ENCODE measurements at places on chromosomes 6 and 20.

DNA sequence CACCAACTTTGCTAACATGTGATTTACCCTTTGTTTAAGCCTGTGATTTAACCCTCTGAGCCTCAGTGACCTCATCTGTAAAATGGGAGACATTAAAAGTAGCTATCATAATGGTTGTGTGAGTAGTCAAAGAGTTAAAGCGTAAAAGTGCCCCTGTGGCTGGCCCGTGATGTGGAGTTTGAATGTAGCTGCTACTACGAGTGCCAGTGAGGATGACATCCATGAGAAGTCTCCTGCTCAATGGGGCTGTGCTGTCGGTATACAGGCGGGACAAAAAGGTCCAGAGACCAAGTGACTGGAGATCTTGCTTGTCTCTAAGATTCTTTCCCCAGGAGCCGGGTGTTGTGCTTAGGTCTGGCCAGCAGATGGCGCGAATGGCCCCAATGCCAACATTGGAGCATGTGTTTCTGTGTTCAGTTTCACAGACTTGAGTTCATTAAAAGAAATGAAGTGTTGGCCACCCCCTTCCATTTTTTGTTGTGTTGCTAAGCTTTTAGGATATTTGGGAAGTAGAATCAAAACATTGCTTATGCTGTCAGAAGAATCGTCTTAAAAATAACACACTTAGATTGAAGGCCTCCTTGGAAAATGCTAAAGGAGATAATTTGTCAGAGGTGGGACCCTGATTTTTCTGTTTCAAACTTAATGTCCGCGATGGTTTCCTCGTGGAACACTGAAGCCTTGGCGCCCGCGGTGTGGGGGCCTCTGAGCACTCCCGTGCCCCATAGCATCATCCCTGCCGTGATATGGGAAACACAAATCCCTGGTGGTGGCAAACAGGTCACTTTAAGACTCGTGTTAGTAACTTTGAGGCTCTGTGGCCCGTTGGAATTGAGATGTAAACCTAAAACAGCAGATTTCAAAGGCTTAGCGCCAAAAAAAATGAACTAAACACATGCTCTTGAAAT is 9.3 kb upstream of the RBM38 start:
- DNase-seq, result peak; percentile 68

DNA sequence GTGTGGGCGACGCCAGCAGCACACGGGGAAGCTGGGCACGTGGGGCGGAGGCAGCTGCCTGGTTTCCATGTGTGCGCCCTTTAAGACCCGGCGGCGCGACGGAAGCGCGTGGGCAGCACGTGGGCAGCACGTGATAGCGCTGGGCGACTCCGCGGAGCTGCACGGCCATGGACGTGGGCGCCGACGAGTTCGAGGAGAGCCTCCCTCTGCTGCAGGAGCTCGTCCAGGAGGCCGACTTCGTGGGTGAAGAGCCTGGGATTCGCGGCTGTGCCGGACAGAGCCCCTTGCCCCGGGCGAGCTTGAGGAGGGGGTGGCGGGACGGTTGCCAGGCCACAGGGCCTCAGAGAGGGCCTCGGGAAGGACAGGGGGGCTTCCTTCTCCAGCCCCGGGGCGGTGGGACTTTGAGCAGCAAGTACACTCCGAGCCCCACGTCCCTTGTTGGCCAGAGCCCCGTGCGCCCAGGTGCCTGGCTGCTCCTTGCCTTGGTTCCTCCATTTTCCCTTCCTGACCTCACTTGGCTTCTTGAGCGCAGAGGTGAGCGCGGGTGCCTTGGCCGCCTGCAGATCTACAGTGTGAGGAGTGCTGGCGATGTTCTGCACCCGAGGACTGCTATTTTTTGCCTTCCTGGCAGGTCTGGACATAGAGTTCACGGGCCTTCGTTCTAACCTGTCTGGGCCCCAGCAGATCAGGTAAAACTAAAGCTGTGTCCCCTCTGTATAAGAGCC is at the start of gene PNLDC1:
Gene PNLDC1, plus strand, starts transcription at position 136 of the 725 bp plus-strand sequence. Its CDS starts 32 bp downstream, at position 168.
- no peak for DNase-seq

- no peak for DNase-seq
Observed at GRCh38 chr6:158067436-158068015, 85.9 kb downstream of the SYNJ2 start.

GRCh38 chr6:44219053-44219814 is 2.5 kb downstream of the MYMX start:
- DNase-seq, result no peak

GRCh38 chr6:12911427-12911826 is 194.9 kb downstream of the PHACTR1 start:
- no peak for DNase-seq

GRCh38 chr6:140660295-140660694 is 1285.8 kb upstream of the CITED2 start:
- DNase-seq, result no peak

DNA sequence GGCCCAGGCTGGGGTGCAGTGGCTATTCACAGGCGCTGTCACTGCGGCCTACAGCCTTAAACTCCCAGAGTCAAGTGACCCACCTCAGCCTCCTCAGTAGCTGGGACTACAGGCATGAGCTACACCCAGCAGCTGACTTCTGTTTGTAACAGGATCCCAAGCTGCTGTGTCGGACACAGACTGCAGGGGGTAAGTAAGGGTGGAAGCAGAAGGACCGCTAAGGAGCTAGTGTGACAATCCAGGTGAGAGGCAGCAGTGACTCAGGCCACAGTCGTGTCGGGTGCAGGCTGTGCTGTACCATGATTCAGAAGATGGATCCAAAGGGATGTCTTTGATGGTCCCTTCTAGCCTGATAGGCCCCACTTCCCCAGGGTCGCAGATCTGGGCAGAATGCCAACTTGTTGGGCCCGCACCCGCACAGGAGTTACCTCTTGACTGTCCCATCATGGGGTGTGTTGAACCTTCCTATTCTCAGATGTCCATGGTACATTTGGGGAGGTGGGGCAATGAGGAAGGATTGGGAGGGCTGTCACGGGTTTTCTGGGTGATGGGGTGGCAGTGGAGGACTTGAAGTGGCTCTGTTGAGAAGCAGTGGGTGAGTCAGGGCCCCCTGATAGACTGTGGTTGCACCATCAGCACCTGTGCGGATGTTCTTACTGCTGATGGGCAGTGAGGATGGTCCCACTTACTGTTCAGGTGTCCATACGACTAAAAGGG is 25.3 kb downstream of the AAR2 start:
- no peak for DNase-seq

DNA sequence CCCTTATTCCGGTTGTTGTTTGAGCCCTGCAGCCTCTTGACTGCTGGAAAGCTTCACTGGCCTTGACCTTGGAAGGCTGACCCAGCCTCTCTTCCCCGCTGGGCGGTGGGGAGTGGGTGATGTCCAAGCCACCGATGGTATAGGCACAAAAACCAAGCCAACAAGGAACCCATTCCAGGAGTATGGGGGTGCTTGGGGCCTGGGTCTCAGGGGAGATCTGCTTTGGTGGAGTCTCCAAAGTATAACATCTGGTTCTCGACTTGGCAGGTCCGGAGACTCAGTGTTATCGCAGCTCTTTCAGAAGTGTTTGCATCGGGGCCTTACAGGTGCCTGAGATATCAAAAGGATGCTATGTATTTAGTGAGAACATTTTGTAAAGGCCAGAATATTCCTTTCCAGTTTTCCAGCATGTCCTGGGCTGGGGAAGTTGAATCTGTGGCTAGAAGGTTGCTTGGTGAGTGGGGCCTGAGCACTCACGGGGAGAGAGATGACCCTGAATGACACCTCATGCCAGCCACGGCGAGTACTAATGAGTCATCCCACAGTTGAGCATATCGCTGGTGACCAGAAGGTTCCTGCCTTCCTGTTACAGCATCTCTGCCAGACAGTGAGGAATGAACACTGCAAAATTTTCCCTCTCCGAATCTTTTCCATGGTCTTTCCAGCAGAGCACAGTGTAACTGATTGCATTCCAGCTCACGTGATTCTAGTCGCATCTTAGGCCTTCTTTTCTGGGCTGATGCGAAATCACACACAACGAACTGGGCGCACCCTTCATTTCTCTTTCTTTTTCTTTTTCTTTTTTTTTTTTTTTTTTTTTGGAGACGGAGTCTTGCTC is 133.9 kb downstream of the ZDHHC14 start:
- DNase-seq, result no peak

DNA sequence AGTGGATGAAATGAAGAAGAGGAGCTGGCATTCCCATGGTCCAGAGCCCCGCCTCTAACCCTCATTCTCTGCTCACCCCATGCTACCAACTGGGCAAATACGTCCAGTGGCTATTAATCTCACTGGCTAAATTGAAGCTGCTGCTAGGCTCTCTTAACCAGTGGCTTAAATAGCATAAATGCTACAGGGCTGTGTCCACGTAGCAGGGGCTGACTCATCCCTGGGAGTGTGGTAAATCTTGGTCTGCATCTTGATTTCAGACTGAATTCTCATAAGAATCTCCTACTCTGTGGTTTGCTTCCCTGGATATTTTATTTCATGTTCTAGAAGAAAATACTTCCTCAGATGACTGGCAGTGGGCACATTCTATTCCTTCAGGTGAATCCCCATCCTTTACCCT is 193.1 kb upstream of the ARG1 start:
- no peak for DNase-seq

DNA sequence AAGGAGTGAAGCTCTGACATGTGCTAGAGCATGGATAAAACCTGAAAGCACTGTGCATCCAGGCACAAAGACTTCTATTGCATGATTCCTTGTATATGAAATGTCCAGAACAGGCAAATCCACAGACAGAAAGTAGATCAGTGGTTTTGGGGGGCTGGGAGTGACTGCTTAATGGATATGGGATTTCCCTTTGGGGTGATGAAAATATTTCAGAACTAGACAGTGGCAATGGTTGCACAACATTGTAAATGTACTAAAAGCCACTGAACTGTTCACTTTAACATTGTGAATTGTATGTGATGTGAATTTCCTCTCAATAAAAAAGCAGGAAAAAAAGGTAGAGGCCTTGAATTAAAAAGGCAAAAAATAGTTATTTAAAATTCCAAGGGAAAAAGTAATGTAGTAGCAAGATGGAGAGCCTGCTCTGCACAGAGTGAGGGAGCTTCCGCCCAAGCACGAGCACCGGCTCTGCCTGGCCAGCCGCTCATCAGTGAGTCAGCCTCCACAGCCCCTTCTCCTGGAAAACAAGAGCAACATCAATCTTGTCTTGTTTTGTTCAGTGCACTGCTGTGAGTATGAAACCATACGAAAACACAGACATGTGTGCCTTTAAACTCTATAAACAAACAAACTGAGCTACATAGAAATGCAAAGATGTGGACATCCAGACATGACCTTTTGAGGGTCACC is 74.6 kb upstream of the THBS2 start:
- no peak for DNase-seq

GRCh38 chr6:146937316-146937715 is 266.9 kb upstream of the STXBP5 start:
- DNase-seq, result no peak

DNA sequence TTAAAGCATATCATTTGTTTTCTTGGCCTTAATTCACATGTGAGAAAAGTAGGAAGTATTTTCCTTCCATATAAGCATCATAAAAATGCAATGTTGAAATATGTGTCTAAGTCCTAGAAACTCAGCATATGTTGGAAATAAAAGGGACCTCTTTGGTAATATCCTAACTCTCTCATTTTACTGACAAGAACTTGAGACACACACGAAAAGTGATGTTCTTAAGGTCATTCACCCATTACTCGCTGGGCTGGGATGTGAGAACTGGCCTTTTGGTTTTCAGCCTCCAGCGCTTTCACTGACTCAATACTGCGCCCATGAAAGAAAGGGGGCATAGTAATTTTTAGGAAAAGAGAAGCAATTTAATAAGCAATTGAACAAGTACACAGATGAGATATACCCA is 153.5 kb upstream of the SCGN start:
- no peak for DNase-seq
